ENCODE measurements at places on chromosomes 3 and 15.
A peak's percentile ranks its signal among the peaks of the same experiment; 100 is the strongest.

- DNase-seq: peak; percentile 45
These were observed 106.7 kb downstream of the GHSR start for GRCh38 chr3:172341482-172342059.

DNA sequence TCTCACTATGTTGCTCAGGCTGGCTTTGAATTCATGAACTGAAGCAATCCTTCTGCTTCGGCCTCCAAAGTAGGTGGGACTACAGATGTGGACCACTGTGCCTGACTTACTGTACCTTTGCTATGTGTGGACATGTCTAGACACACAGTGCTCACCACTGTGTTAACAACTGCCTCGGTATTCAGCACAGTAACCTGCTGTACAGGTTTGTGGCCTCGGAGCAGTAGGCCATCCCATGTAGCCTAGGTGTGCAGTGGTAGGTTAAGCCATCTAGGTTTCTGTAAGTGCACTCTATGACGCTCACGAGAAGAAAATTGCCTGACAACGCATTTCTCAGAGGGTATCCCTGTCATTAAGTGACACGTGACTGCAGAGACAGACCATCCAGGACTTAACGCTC is 70.3 kb downstream of the TAMM41 start:
- no peak for DNase-seq

DNA sequence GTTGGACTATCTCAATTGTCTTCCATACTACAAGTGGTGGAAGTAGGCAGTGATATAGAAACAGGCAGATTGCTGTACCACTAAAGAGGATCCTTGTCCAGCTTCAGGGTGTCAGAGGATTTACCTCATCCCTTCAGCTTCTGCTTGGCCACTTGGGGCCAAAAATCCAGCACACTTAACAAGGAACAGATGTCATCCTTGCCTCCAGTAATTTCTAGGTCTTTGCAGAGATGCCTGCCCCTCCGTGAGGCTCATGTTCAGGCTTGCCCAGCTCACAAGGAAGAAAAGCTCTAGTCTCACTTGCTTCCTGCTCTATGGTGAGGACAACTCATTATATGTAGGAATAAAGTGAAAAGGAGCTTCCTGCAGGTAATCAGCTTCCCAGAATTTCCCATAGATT is 510.3 kb downstream of the EPHA3 start:
- no peak for DNase-seq

DNA sequence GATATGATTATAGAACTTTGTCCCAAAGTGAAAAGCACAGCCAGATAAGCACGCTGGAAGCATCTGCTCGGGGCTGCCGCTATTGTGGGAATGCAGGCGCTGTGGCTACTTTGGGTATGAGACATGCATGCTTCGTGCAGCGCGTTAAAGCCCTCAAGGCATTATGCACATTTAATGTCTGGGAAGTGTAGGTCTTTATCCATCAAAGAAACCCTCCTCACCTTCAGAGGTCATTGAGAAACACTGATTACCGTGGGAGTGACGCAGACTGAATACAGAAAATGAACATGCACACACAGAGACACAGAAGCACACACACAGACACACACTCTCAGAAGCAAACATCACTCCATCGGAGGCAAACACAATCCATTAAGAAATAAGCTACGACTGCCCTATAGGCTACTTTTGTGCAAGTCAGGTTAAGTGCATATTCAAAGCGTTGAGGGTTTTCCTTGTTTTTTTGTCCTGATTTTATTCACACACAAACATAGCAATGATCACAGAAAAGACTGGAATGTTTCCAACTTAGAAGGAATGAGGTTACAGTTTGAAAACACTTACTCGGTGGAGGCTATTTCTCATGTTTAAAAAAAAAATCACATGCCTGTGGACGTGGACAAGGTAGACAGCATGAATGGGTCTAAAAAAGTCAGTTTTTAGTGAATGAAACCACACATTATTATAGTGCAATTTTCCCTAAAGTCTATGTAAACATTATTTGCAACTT is 68.5 kb downstream of the PLCH1 start:
- no peak for DNase-seq

DNA sequence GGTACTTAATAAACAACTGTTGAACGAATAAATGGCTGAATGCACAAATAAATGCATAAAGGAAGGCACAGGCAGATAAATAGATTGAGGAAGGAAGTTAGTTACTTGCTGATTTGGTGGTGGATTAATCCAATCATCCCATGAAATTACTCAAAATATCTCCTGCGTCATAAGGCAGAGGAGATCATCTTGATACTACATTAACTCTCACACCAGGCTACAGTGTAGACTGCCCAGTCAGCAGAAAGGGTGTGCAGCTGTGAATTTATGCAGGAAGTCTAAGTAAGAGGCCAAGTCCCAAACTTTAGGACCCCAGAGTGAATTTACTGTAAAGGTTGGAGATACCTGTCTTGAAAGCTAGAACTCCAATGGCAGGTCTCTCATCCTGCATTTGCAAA is 38.6 kb downstream of the PRICKLE2 start:
- no peak for DNase-seq

GRCh38 chr3:83968356-83968755 is 990.4 kb upstream of the CADM2 start:
- DNase-seq: no peak

DNA sequence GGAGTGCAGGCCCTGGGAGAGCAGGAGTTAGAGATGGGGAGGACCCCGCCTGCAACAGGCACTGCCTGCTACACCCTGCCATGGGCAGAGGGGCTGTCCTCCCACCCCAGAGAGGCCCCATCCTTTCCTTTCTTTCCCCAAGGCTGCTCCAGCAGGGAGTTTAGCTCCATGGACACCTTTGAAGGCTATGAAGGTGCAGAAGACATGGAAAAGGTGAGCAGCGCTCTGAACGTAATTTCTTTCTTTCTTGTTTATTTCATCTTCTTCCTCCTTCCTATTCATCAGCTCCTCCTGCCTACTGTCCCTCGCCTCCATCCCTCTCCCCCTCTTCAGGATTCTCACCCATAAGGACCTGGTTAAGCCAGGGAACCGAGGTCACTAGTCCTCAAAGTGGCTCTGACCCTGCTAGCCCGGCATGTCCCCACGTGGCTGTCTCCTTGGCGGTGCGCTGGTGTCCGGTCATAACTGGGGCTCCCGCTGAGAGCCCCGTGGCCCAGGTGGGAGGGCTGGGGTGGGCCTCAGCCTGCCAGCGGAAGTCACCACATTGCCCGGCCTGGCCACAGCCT is 16.0 kb upstream of the ADIPOQ start:
- DNase-seq: no peak

DNA sequence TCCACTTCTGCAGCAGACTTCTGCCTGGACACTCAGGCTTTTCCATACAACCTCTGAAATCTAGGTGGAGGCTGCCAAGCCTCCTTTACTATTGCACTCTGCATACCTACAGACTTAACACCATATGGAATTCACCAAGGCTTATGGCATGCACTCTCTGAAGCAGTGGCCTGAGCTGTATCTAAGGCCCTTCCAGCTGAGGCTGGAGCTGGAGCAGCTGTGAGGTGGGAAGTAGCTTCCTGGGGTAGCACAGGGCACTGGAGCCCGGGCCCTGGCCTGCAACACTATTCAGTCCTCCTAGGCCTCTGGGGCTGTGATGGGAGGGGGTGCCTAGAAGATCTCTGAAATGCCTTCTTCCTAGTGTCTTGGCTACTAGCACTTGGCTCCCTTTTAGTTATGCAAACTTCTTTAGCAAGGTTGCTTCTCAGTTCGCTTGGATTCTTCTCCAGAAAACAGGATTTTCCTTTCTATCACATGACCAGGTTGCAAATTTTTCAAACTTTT is 186.6 kb upstream of the RORA start:
- DNase-seq: no peak

DNA sequence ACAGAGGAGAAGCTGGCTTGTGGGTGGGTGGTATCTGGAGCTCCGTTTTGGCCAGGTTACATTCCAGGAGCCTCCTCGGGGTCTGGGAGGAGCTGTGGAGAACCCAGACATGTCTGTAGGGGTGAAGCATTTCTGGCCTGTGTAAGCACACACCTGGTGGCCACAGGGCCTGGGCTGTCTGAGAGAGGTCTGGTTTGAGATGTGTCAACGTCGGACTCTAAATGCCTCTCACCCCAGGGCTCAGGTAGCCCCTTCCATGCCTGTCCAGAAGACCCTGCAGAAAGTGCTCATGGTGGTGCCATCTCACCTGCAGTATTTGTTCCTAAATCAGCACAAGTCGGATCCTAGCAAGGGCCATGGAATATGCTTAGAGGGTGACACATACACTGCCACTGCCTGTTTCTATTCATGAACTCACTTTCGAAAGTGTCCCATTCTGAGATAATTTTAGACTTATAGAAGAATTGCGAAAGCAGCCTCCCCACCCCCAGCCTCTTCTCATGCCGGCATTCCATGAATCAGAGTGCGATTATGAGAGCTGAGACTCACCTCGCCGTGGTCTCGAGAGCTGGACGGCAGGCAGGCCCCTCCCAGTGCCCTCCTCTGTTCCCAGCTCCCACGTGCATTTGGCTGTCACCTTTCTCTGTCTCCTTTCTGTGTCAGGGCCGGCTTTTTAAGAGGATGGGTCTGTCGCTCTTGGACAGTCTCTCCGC is 63.7 kb downstream of the KLF15 start:
- DNase-seq: no peak

DNA sequence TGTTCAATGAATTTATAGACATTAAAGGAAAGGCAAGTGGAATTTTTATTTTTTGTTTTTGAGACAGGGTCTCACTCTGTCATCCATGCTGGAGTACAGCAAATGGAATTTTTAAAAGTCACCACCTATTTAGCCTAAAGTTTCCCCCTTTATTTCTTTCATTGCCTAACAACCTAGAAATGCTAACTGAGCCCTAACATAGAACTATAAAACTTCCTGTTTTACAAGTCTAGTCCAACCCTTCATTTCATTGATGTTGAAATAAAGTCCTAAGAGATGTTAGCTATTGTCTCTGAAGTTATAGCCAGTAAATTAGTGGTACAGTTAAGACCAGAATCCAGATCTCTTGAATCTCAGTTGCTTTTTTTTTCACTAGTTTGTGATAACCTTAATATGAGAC is 39.0 kb downstream of the MAPK6 start:
- DNase-seq: no peak

DNA sequence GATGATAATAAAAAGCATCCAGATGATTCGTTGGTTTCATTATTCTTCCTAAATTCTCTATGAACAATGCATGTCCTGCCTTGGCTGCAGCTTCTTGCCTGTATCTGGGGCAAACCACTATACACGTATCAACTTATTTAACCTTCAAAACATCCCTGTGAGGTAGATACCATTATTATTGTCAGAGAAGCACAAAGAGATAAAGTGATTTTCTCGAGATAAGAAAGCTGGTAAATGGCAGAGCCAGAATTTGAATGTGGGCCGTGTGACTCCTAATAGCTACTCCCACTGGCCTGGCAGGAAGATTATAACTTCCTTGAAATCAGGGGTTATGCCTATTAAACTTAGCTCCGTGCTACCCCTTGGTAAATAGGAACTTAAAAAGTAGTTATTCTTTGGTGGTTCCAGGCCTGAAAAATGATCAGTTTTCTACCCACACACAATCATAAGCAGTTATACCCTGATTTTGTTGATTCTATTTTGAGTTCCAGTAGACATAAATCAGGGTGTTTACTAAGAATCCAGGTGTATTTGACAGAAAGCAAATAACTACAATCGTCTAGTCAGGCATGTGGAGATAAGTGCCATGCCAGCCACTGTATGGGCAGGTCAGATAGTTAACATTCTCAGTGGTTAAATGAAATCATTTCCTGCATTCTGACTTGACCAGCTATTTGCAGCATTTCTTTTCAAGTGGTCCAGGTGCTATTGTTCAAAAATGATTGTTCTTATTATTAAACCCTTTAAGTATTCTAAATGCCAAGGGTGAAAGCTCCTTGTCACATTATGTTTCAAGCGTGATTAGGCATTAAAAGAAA is 99.2 kb upstream of the LRRN1 start:
- DNase-seq: no peak

DNA sequence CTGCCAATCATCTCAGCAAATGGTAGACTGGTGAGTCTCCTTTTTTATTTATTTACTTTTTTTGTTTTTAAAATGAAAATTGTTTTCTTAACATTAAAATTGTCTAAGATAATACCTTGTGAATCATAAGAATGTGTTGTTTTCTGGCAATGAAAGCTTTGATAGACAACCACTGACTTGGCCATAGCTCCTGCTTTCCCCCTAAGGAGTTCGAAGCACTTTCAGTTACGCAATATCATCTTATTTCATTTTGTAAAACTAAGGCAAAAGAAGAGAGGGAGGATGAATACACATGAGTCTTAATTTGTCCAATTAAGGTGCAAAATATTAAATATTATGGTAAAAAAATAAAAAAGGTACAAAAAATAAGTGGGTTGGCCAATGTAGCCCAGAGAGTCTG is 74.8 kb upstream of the PLCL2 start:
- DNase-seq: no peak

DNA sequence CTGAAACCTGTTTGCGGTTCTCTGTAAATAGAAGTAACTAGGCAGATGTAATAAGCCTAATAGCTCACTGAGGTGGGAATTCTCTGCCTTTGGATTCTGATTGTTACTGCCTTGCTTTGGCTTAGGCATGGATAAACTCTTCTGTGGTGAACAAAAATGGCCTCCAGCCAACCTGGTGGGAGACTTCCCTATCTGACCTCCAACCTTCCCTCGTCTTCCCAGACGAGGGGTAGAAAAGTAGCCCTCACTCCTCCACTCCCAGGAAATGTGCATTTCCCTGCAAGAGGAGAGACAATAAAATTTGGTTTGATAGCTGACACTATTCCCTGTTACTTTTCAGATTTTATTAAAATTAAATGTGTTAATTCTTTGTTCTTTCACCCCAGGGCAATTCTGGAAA is 606 bp upstream of the CD96 start:
- DNase-seq: no peak

GRCh38 chr15:62513893-62514292 is 348.8 kb upstream of the C2CD4B start:
- no peak for DNase-seq

- no peak for DNase-seq
These were observed 123.2 kb downstream of the DNAJB8 start for GRCh38 chr3:128343287-128344051.

DNA sequence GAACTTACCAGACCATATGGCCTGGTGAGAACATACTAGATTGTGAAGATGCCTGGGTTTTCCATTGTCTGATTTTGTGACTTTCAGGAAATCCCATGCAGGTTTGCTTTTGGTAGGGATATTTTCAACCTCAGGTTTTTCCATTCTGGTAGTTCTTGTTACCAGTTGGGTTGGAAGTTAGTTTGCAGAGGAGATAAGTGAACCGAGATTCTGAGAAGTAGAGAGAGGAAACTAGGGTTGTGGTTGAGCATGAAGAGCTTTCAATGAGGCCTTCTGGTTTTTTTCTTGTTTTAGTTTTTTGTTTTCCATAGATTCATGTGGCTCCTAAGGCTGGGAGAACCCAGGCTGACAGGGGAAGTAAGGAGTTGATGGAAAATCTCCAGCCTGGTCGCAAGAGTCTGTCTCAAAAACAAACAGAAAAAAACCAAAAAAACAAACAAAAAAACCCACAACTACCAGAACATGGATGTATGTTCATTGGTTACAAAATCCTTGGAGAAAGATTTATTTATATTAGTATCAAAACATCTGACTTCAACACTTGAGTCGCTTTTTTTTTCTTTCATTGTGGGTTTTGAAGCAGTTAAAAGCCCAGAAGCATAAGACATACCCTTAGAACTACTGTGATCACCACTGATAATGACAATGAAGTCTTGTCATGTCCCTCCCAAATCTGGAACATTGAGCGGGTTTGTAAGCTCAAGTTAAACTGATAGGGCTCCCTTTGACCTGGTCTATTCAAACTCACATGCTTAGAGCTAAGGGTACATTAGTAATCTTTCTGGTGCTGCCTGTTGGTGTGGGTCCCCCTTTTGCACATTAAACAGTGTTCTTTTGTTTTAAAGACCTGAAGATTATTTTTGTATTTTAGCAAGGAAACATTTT is 3.2 kb downstream of the GPR171 start:
- DNase-seq: peak; percentile 6
